ENCODE measurements at places on chromosomes 7 and 10. TPM values are rescaled to one million over a fixed set of nuclear protein-coding genes. Genes with fewer than 3 reads are reported as not detected.

TMUB1 gene
- total RNA-seq: 16.5 TPM

SLC39A12 gene
- not detected for total RNA-seq

AFAP1L2 gene
- total RNA-seq: 0.13 TPM

CCL24 gene
- not detected for total RNA-seq

ITGA8 gene
- total RNA-seq: 289 TPM

TUBB8 gene
- not detected for total RNA-seq

CAMK2B gene
- total RNA-seq: 1.3 TPM

CRHR2 gene
- not detected for total RNA-seq

AKR1C3 gene
- total RNA-seq: 163 TPM

ANXA8 gene
- not detected for total RNA-seq

TMED4 gene
- total RNA-seq: 123 TPM

PIP4K2A gene
- 45.6 TPM for total RNA-seq

LRIT1 gene
- total RNA-seq: not detected

BICC1 gene
- 66.3 TPM for total RNA-seq

BBS9 gene
- total RNA-seq: 16.5 TPM

RBM20 gene
- 0.66 TPM for total RNA-seq

SCD gene
- 95.6 TPM for total RNA-seq

GRK5 gene
- 66.5 TPM for total RNA-seq

CTAGE4 gene
- 0.66 TPM for total RNA-seq

MRLN gene
- total RNA-seq: not detected

MACC1 gene
- total RNA-seq: 0.06 TPM

OR2A14 gene
- total RNA-seq: not detected

OR2A5 gene
- total RNA-seq: not detected

SLC18A3 gene
- total RNA-seq: not detected

C7orf57 gene
- not detected for total RNA-seq

PDK4 gene
- total RNA-seq: 3.2 TPM

EMX2 gene
- total RNA-seq: not detected

NME8 gene
- not detected for total RNA-seq

FAM25C gene
- not detected for total RNA-seq
